Fibroblast of mammary gland (primary cell): ENCODE measurements at places on chromosomes 2 and 18.
A peak's percentile ranks its signal among the peaks of the same experiment; 100 is the strongest.

GRCh38 chr2:61784643-61785042 is 69.2 kb downstream of the FAM161A start:
- no peak for DNase-seq

DNA sequence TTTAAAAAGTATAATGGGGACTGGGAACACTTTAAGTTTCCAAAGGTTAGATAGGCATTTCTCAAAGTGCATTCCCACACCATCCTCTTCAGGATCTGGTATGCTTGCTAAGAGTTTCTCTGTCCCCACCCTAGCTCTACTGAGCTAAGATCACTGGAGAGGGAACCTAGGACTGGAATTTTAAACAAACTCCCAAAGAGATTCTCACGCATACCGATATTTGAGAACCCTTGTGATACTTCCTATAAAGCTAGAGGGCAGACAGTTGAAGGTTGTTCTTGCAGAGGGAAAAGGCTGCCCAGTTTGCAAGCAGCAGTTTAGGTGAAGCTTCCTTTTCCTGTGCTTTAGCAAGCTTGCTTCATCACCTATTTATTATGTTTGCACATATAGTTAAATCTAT is 3.6 kb downstream of the CNRIP1 start:
- no peak for DNase-seq

GRCh38 chr2:145495590-145495989 is 975.7 kb upstream of the ZEB2 start:
- DNase-seq, result no peak

DNA sequence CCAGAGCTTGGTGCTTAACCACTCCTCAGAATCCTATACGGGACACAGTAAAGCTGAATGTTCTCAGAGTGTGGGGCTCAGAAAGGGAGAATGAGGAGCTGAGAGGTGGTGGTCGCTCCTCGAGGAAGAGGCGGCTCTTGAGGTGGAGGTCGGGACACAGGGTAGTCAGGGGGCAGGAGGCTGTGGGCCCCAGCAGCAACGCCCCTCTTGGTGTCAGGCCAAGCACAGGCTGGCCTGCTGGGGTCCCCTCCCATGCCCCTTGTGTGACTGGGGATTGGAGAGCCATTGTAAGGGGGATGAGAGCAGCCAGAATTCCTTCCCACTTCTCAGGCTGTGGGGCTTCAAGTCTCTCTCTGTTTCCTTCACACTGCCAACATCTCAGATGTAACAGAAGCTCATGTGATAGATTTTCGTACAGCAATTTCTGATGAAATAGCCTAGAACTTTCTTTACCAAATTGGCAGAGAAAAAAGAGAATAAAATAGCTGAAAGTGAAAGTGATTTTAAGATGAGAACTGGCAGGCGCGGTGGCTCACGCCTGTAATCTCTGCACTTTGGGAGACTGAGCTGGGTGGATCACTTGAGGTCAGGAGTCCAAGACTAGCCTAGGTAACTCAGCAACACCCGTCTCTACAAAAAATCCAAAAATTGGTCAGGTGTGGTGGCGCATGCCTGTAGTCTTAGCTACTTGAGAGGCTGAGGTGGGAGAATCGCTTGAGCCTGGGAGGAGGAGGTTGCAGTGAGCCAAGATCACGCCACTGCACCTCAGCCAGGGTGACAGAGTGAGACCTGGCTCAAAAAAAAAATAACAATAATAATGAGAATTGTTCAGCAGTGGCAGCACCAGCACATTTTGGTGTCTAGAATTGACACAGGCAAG is 61.1 kb upstream of the RPL31 start:
- no peak for DNase-seq

DNA sequence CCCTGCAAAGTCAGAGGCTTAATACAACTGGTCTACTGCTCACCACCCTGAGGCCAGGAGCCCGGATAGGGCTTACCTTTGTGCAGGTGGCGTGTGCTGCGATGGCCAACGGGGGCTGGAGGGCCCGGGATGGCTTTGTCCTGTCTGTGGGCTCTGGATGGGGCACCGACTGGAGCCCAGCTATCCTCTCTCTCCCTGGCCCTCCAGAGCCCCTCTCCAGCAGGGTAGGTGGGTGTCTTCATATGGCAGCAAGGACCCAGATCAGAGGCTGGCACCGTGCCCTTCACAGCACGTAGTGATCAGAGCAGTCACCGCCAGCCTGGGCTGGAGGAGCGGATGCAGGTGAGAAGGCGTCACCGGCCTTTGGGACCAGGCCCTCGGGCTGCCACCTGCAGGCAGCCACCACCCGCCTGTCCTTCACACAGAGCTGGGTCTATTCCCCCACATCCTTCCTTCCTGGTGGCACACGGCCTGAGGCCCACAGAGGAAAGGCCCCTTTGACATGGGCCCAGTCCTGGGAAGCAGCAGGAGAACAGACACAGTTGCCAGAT is 232.1 kb downstream of the EIPR1 start:
- DNase-seq, result no peak

GRCh38 chr2:22894761-22895160 is 490.2 kb upstream of the KLHL29 start:
- DNase-seq, result no peak

DNA sequence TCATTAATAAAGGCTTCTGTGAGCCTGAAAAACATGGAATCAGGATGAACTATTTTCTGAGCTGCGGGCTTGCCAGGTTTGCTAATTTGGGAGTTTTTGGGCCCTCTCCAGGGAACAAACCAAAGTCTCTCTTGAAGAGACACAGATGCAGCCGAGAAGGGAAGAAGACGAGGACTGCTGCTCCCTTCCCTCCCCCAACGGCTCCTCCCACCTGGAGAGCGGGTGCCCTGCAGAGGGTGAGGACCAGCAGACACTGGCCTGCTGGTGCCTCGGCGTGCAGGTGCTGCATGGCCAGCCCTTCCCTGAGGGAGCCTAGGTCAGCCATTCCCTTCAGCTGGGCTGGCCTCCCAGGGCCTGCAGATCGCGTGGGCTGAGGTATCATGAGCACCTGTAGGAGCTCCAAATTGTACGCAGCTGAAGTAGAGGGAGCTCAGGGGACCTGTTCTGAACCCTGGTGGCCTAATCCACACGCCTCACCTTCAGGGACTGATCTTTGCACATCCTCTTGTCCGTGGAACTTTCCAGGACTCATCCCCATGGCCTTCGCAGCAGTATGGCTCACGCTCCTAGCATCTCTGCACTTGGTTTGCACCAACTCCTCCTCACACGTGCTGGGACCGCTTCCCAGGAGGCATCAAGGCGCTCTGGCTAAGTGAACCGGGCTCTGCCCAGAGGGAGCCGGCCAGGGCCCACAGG is 19.5 kb downstream of the EMX1 start:
- no peak for DNase-seq

- no peak for DNase-seq
Observed at GRCh38 chr18:52160636-52161035, 179.4 kb upstream of the DCC start.

GRCh38 chr18:21277578-21277977 is 35.5 kb downstream of the GREB1L start:
- no peak for DNase-seq

DNA sequence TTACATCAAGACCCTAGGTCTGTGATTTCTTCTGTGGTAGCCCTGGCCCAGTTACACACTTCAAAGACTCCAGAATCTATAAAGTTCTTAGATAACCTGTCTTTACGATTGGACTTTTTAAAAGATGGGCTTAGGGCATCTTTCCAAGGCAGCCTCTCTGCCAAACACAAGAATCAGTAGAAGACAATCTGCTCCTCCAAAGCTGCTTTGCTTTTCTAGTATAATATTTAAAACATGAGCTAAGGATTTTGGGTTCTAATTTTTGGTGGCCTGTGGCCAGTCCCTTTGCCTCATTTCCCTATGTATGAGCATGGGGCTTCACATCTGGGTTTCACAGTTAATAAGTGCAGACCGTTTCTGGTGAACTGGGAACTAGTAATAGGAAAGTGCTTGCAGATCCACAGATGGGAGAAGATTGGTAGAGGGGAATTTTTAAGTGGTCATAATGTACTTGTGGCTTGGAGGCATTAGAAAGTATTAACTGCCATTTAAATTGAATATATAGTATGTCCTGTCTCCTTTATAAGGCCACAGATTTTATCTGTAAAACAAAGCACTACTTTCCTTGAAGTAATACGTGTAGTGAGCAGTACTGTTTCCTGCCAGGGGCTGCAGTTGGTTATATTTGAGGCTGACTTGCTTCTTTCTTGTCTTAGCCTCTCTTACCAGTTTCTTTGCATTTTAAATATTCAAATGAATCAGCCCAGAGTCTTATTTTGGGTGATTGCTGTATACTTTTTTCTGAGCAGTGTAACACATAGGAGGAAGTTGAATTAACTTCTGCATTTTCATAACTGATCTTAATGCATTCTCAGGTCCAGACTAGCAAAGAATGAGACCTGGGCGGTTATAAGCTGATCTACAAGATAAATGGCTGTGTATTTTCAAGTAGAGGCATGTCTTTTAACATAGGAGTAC is 1.5 kb downstream of the ARPC2 start:
- DNase-seq, result no peak

GRCh38 chr2:165745916-165746315 is 48.1 kb downstream of the GALNT3 start:
- peak; percentile 17 for DNase-seq

DNA sequence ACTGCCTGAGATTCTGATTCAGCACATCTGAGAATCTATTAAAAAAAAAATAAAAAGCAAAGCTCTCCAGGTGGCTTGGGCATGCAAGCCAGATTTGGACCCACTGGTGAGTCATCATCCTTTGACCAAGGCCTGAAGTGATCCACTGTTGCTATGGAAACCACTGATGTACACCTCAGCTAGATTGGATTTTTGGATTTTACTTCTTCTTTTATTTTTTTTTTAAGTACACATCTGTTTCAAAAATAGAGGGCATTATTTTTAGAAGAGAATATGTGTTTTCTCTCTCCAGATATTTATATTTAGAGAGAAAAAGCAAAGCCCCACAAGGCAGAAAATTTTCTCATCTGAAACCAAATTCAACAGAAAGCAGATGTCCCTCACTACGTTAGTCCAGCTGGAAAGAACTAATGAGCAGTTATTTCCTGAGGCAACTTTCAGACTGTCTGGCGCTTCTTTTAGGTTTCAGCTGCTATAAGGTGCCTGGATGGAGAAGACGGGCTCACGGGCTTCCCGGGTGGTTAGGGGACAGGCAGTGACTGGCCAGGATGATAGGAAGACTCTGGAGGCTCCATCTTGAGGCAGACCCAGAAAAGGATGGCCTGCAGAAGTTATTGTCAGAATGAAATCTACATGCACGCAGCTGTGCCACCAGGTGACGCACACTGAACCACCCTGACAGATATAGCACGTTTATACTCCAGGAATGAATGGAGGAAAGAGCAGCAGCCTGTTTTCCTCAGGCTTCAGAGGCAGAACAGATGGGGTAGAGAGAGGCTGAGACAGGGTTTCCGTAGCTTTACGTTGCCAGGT is 50.5 kb downstream of the MRPL35 start:
- DNase-seq, result peak; percentile 93

DNA sequence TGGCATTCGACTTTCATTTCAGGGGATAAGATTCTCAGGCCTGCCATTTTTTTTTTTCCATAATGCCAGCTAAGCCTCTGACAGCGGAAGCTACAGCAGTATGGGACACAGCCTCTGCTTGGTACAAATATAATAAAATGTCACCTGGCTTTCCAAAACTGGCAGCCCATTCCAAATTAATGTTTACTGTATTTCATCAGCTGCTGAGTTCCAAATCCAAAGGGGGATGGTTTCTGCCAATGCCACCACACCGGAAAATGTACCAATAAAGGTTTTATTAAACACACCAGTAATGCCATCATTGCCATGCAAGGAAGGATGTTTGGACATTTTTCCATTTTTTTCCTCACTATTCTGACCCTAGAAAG is 275.8 kb upstream of the CCDC68 start:
- DNase-seq, result no peak

DNA sequence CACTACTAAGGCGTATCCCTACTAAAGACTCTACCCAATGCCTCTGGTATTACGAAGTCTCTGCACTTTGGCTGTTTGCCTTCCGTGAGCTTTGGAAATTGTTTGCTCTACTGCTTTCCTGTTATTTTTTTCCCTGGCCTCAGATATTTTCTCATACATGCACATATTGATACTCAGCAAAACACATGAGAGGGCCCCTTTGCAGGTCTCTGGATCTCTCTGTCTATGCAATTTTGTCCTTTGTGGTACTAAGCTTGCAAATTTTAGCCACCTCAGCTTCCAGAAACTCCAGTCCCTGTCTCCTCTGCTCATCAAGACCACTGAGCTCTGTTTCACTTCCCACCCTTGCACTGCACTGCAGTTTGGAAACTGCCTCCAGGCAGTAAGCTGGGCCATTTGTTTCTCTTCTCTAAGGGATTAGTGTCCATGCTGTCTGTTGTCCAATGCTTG is 46.6 kb downstream of the TAF1B start:
- DNase-seq, result no peak
